ENCODE measurements at places on chromosomes 16 and 17.

- no peak for DNase-seq
Observed at GRCh38 chr17:53792997-53793396, 29.7 kb upstream of the KIF2B start.

GRCh38 chr16:84059111-84059510, 16.5 kb upstream of the SLC38A8 start:
- no peak for DNase-seq

- DNase-seq: no peak
Observed at GRCh38 chr17:6046431-6046830, 23.7 kb upstream of the WSCD1 start.

DNA sequence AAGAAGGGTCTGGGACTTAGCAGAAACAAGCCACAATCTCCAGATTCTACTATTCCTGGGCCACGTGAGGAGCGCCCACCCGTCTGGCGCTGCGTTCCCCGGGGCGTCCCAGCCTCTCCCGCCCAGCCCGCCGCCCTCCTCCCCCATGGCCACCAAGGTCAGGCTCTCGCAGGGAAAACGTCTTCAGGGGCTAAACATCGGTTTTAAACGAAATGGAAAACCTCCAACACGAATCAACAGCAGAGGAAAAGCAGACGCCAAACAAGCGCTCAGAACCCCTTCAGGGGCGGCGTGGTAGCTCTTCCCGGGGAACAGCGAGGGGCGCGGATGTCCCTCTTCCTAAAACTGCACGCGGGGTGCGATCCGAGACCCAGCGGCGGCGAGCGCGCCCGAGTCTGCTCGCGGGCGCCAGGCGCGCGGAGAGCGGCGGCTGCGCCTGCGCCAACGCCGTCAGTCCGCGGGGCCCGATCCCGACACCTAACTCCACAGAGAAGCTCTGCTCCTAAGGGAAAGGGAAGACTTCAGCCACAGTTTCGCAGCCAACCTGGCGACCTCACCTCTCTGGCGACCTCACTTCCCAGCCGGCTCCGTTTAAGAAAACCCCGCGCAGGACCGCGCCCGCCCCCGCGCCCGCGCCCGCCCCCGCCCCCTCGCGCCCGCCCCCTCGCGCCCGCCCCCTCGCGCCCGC, 505 bp upstream of the COG1 start:
- peak; percentile 82 for DNase-seq

- peak; percentile 93 for DNase-seq
Observed at GRCh38 chr16:77236063-77236511, 36.9 kb downstream of the SYCE1L start.

GRCh38 chr16:53768593-53768992, 64.6 kb downstream of the FTO start:
- peak; percentile 40 for DNase-seq

GRCh38 chr17:55456307-55457240, 34.9 kb upstream of the MMD start:
- DNase-seq: no peak

DNA sequence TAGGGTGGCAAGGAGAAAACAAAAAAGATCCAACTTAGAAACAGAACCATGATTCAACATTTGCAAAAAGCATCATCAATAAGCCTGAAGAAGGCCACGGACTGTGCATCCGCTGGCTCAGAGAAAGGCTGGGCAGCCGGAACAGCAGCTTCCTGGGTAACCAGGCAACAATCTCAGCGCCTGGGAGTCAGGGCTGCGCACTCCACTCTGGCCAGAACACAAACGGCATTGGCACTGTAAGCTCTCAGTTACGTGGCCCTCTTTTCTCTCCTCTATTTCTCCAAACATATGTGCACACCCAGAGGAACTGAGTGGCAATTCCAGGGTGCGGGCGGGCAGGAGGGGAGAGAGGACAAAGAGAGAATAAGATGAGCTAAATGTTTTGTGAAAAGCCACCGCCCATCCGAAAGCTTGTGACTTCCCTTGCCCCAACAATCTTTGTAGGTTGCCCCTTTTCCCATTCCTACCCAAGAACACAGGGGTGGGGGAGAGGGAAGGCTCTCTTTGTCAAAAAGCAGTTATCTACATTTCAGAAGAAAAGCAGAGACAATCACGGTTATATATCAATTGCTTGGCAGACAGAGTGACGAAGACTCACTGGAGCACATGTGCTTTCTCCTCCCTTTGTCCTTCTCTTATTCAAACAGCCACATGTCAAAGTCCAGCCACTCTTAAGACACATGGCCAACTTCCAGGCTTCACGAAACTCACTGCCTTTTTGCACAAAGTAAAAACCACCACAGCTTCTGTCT, 6.6 kb upstream of the GHDC start:
- no peak for DNase-seq

DNA sequence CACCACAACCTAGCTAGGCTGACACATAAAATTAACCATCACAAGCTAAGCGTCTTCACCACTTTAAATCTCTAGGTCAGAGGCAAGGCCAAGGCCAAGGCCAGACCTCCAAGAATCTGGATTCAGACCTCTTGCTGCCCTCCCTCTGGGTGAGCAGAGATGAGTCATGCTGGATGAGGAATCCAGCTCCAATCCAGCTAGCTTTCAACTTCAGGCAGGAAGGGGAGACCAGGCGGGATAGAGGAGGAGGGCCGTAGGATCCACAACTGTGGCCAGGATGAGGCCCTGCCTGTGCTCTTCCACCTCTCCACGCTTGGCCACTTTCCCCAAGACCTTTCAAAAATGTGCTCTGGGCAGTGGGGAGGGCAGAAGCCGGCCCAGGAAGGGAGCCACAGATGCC, 14.7 kb downstream of the LRRC75A start:
- no peak for DNase-seq

GRCh38 chr17:27457731-27458523, 1.7 kb downstream of the KSR1 start:
- no peak for DNase-seq

- DNase-seq: no peak
Observed at GRCh38 chr16:80664226-80664625, 123.4 kb downstream of the DYNLRB2 start.

DNA sequence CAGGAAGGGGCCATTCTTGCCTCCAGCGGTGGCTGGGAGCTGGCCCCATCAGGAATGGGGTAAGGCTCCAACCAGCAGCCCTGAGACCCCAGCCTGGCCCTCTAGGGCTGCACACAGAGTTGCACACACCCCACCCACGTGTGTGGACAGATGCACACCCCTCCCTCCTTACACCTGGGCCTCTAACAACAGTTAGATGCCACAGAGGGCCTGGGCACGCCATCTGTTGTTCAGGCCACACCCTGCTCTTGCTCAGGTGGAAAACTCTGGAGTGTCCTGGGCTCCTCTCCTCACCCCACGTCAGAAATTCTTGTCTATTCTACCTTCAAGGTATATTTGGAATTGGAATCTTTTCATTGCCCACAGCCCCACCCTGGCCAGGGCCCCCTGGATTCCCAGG, 13.3 kb upstream of the RAI1 start:
- no peak for DNase-seq

DNA sequence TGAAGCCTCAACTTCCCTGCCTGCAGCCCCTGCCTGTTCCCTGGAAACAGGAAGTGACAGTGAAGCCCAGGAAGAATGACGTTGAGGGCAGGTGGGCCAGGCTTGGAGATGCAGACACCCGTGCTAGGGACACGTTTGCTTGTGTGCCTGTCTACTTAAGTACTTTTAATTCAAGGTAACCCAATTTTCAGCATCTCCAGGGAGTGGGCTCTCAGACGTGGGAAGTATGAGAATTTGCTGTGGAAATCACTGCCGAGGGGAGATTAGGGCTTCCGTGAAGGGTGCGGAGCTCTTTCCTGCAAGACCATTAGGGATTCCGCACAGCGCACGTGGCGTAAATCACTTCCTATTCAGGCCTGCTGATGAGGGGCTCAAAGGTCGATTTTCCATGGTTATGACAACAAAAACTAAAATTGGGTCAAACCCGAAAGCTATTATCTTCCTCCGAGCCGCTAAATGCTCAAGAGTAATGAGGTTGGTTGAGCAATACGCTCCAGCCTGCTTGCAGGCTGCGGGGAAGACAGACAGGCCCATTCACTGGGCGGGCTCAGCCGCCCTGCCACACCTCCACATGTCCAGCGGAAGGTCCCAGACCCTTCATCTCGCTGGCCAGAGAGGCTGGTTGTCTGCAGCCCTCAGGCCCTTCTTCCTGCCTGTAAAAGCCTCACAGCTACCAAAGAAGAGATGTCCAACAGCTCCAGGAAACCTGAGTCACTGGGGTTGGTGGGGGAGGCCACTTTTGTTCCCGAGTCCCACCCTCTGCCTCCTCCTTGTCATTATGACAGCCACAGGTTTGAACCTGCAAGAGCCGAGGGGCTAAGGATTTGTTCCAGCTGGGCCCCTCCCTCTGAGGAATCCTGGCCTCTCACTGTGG, 109.9 kb downstream of the RBFOX3 start:
- no peak for DNase-seq

GRCh38 chr16:10631886-10632285, 51.5 kb upstream of the EMP2 start:
- no peak for DNase-seq

GRCh38 chr16:27129401-27129800, 62.7 kb downstream of the C16orf82 start:
- DNase-seq: no peak

DNA sequence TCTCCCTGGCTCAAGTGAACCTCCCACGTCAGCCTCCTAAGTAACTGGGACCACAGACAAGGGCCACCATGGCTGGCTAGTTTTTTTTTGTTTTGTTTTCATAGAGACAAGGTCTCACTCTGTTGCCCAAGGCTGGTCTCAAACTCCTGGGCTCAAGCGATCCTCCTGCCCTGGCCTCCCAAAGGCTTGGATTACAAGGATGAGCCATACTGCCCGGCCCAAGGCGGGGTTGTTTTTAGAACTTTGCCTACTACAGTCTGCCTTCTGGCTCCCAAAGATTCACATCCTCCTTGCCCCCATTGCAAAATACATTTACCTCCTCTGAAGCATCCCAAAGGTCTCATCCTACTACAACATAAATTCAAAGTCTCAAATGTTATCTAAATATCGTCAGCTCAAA, 49.5 kb upstream of the PHOSPHO1 start:
- DNase-seq: no peak

- no peak for DNase-seq
Observed at GRCh38 chr16:2828876-2829430, 1.1 kb upstream of the ZG16B start.

GRCh38 chr17:56987283-56987834, 9.4 kb downstream of the SCPEP1 start:
- no peak for DNase-seq

- no peak for DNase-seq
Observed at GRCh38 chr16:16863672-16864071, 484.7 kb downstream of the NPIPA7 start.

GRCh38 chr17:73552300-73553048, 91.8 kb downstream of the SDK2 start:
- no peak for DNase-seq

DNA sequence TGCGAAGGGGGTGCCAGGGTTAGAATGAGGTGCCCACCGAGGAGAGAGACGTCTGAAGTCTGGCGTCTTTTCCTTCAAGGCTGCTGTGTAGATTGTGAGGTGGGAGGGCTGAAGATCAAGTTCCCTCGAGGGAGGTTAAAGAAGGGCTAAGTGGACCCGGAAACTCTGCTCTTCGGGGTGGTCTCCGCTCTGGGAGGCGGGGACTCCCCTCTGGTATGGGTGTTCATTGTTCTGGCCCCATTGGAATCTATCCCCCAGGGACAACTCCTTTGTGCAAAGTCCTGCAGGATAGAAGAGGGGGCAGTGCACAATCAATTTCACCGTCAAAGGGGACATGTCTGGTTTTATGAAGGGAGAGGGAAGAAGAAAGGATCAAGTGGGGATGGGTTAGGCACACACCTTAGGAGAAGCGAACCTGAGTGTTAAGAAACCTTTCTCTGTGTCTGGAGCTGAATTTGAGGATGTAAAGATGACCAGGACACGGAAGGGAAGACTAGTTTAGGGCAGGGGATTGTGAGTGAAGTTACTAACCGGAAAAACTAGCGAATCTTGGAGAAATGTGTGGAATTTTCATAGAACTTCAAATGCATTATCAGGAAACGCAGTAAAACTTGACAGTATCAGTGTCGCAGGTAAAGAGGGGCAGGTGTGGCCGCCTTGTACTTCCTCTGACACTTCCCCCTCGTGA, 809 bp upstream of the RAB34 start:
- DNase-seq: no peak

DNA sequence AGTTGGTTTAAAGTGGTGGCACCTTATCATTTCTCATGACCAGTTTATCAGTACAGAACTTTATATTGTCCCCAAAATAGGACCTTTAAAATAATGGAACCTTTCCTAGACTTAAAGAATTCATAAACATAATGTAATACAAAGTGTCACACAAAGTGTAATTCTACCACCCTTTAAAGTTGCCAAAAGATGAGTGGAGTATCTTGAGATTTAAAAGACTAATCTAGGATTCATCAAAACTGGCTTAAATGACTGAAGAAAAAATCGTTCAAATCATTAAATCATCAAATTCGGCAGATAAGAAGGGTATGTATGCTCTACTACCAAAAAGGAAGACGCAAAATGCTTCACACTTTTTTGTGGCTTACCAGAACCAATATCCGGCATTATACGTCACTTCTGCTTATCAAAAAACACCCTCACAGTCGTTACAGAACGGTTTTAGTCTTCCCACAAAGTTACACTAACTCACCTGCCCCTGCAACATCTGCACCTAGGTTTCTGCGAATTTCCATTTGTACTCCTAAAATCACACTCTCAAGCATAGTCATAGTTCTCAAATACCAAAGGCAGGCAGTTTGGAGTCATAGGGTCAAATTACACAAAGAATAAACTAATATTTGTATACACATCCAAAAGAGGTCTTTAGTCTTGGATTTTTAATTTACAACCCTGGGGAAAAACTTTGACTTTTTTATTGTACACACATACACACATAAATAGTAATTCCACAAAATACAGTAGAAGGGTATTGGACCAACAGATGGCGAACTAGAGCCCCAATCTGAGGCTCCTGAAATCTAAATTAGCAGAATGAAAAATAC, 1.4 kb upstream of the KANSL1 start:
- peak; percentile 40 for DNase-seq

DNA sequence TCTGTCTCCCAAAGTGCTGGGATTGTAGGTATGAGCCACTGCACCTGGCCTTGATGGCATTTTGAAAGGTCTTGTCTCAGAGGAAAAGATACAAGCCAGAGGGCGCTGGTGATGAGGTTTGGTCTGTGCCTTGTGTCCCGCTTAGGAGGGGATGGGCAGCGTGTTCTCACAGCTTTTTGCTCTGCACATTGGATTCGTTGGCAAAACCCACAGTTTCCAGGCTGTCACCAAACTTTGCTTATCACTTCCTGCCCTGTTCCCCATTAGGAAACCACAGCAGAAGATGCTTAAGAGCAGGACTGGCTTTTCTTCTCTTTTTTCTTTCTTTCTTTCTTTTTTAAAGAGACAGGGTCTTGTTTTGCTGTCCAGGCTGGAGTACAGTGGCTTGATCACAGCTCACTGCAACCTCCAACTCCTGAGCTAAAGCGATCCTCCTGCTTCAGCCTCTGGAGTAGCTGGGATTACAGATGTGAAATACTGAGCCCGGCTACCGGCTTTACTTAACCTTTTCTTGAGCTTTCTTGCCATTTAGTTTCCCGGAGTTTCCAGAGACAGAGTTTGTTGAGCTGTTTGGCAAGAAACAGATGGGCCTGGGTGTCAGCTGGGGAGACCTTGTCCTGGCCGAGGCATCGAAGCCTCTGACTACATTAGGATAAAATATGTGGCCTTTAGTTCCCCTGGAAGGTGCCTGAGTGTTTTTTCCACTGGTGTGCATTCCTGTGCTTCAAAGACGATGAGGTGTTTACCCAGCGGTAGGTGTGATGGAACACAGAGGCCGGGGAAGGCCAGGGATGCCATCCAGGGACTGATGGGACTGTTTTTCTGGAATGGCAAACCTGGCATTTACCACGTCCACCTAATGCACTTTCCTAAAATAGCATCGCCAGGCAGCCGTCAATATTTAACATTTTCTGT, 112.9 kb downstream of the ABCC1 start:
- no peak for DNase-seq

GRCh38 chr16:12024429-12024828, 47.9 kb downstream of the SNX29 start:
- DNase-seq: peak; percentile 82
